ENCODE measurements at places on chromosomes 3 and 15.

- DNase-seq: peak; percentile 44
These were observed 57.7 kb downstream of the DNAJB8 start for GRCh38 chr3:128408693-128409623.

DNA sequence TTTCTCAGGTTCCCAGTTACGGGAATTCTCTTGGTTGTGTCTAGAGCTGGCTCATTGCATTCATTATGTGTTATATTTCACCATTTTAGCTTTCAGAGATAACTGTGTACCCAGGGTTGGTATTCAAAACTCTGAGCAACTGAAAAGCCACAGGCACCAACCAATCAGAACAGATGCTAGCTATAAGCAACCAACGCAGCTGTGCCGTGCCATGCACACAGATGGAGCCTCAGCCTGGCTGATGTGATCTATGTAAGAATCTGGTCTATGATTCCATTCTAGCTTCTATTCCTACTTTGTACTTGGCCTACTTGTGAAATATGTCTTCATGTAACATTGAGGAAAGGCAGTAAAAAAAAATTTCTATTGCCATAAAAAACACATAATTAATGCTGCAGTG is 95.0 kb upstream of the CCDC80 start:
- DNase-seq: no peak

DNA sequence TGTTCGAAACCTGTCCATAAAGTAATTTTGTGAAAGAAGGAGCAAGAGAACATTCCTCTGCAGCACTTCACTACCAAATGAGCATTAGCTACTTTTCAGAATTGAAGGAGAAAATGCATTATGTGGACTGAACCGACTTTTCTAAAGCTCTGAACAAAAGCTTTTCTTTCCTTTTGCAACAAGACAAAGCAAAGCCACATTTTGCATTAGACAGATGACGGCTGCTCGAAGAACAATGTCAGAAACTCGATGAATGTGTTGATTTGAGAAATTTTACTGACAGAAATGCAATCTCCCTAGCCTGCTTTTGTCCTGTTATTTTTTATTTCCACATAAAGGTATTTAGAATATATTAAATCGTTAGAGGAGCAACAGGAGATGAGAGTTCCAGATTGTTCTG is 44.4 kb downstream of the AGTR1 start:
- DNase-seq: no peak

- DNase-seq: peak; percentile 12
These were observed 557 bp downstream of the TFG start for GRCh38 chr3:100709842-100710260.

DNA sequence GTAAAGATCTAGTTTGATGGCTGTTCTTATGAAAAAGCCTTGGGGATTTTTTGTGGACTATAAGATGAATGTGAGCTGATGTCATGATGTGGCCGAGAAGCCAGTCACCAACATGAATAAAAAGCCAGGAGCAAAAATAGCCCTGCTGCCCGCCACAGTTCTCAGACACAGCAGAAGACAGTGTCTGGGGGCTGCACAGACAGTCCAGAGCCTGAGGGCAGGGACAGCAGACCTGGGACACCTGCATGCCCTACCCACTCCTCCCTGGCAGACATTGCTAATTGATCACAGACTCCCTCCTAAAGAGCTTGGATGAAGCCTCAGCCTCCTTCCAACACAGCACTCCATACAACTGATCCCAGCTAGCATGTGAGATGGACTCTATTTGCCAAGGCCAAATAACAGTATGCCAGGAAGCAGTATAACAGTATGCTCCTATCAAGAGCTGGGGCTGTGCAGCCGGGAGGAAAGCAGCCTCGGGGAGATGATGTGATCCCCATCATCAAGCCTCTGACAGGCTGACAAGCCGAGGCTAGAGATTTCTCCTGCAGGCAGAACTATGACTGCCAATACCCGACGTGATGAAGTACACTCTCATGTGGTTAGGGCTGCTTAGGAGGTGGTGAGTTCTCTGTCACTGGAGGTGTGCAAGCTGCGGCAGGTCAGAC is 105.4 kb upstream of the RPL32 start:
- DNase-seq: peak; percentile 55

Measured in foreskin fibroblast (primary cell).